ENCODE measurements at places on chromosomes 4 and X. TPM values are rescaled to one million over a fixed set of nuclear protein-coding genes. Genes with fewer than 3 reads are reported as not detected.
A peak's percentile ranks its signal among the peaks of the same experiment; 100 is the strongest.

GRCh38 chr4:4631150-4631549 is 89.3 kb upstream of the STX18 start:
- DNase-seq, result no peak

DNA sequence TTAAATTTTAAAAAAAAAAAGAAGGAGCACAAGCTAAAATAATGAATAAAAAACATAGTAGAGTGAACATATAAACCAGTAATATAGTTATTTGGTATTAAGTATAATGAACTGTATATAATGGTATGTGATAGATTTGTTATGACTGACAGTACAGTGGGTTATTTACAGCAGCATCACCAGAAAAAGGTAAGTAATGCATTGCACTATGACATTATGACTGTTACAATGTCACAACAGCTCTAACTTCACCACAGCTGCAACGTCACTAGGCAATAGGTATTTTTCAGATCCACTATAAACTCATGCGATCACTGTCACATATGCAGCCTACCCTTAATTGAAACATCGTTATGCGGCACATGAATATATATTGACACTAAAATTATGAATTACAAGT is 72.5 kb downstream of the COX7B2 start:
- DNase-seq, result no peak

- no peak for DNase-seq
These were observed 83.4 kb downstream of the TNIP2 start for GRCh38 chr4:2672700-2673099.

- no peak for DNase-seq
These were observed 29.8 kb downstream of the IQCM start for GRCh38 chr4:149785696-149786431.

- peak; percentile 84 for DNase-seq
These were observed 53.0 kb downstream of the CHST7 start for GRCh38 chrX:46626566-46626965.

DNA sequence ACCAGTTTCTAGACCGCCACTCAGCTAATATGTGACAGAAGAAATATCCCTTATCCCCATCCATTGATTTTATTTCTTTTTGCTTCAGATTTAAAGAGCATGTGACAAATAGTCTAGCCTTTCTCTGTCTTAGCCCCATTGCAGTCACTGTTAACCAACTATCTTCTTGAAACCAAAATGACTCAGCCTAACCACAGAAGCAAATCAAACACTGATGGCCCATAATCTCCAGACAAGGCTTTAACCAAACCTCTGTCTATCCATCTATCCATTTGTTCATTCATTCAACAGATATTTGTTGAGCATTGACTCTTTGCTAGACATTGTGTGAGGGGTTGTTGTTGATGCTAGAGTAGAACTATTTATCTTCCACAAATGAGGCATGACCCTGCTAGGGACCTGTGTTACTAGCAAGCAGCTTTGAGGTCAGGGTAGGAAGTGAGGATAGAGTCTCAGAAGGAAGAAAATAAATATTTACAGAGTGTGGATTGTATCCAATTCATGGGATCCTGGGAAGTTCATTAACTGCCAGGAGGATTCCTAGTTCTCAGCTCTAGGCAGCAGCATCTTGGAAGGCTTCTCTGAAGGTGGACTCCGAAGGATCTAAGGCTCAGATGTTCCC is 22.5 kb downstream of the HNRNPH2 start:
- no peak for DNase-seq

- no peak for DNase-seq
These were observed 76.5 kb upstream of the NRK start for GRCh38 chrX:105745863-105746262.

GRCh38 chrX:10744007-10744406 is 123.6 kb upstream of the MID1 start:
- DNase-seq, result no peak

DNA sequence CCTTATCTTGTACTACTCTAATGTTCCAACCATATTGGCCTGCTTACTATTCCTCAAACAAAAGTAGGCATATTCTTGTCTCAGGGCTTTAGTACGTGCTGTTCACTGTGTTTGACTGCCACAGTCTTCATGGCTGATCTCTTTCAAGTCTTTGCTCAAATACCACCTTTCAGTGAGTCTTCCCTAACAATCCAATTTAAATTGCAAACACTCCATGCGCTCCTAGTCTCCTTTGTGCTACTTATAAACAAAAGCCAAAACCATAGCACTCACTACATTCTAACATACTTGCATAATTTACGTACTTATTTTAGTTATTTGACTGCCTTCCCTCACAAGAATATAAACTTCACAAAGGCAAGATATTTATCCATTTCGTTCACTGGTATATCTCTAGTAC is 1.7 kb upstream of the ART3 start:
- DNase-seq, result no peak

GRCh38 chr4:81876106-81876505 is 404.4 kb upstream of the RASGEF1B start:
- DNase-seq, result no peak

- DNase-seq, result no peak
These were observed 167.4 kb upstream of the NAP1L5 start for GRCh38 chr4:88865046-88865445.

DNA sequence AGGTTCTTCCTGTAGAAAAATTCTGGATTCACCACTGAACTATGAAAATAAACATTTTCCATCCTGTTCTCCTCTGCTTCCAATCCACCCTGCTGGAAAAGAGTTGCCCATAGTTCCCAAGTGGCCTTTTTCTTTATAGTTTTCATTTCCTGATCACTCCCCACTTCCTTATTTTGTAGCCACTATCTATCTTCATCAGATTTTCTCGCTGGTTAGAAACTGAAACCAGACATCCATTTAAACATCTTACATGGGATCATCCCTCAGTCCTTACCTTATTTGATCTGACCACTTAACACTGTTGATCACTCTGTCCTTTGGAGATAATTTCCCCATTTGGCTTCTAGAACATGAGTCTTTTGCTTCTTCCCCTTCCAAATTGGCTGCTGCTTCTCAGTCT is 42.2 kb upstream of the SCOC start:
- peak; percentile 6 for DNase-seq

- no peak for DNase-seq
These were observed 17.8 kb downstream of the WDR1 start for GRCh38 chr4:10098780-10099160.

- no peak for DNase-seq
These were observed 55.3 kb downstream of the KLHL4 start for GRCh38 chrX:87572901-87573300.

GRCh38 chr4:150369434-150370380 is 212.2 kb upstream of the MAB21L2 start:
- DNase-seq, result no peak

PRKG2 gene
- total RNA-seq, result not detected

TCEAL6 gene
- not detected for total RNA-seq

LNX1 gene
- 10.1 TPM for total RNA-seq

RASGEF1B gene
- under 0.01 TPM for total RNA-seq

FGFBP2 gene
- total RNA-seq, result not detected

ACSL4 gene
- 48.8 TPM for total RNA-seq

H2BW2 gene
- not detected for total RNA-seq

TEX11 gene
- total RNA-seq, result not detected

All from lung microvascular endothelial cell (primary cell).